CD4-positive, alpha-beta T cell treated with Interleukin-2 at 100 ng/mL for 4 hours (primary cell): ENCODE measurements at places on chromosomes 13 and 19.
A peak's percentile ranks its signal among the peaks of the same experiment; 100 is the strongest.

GRCh38 chr13:76725211-76725610, 161.0 kb downstream of the KCTD12 start:
- no peak for DNase-seq

GRCh38 chr13:110109910-110110309, 197.0 kb downstream of the COL4A1 start:
- DNase-seq, result no peak

GRCh38 chr13:100826441-100826840, 151.8 kb upstream of the TMTC4 start:
- DNase-seq, result no peak

DNA sequence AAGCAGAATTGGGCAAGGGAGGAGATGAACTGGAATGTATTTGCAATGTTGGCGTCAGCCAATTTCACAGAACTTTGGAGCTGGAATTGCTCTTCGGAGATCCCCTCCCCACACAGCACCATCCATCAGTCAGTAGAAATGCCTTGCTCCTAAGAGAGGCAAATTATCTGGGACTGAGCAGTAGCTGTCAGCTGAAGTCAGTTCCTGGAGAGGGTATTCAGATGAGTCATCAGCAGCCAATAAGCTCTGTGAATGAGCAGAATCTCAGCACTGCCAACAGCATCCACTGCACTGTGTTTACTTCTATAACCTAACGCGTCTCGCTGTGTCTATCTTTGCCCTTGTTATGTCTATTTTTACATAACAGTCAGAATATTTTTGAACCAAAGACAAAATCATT, 213.7 kb downstream of the SLITRK5 start:
- DNase-seq, result no peak

- no peak for DNase-seq
Observed at GRCh38 chr13:111876506-111876905, 190.4 kb upstream of the SOX1 start.

DNA sequence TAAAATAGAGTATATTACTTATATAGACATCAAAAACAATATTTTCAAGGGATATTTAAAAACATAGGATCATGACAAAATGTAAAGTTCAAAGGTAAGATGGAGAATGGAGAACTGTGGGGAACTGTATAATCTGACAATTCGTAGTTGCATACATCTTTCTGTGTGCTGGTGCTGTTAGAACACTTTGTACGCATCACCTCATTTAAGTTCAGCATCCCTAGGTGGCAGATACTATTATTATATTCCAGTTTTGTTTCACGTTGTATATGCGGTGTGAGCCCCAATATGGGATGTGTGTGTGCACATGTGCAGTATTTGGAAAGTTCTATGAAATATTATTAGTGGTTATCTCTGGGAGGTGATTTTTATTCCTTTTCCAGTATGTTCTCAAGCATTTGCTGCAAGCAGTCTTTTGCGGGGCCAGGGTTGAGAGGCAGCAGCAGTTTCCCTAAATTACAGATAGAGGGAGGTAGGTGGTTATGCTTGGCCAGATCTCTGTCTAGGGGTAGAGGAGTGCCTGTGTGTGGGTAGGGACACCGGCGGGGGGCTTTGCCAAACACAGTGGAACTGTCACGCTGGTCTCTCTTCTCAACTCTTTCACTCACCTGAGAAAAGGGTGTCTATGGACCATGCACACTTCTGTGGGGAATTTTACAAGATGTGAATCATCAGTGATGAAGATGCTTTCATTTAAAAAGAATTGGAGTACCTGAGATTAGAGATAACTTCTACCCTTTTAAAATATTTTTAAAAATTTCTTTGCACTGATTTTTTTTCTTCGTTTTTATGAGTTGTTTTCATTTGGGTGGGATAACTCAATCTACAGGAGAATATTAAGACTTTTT, 55.6 kb upstream of the ALOX5AP start:
- peak; percentile 48 for DNase-seq

DNA sequence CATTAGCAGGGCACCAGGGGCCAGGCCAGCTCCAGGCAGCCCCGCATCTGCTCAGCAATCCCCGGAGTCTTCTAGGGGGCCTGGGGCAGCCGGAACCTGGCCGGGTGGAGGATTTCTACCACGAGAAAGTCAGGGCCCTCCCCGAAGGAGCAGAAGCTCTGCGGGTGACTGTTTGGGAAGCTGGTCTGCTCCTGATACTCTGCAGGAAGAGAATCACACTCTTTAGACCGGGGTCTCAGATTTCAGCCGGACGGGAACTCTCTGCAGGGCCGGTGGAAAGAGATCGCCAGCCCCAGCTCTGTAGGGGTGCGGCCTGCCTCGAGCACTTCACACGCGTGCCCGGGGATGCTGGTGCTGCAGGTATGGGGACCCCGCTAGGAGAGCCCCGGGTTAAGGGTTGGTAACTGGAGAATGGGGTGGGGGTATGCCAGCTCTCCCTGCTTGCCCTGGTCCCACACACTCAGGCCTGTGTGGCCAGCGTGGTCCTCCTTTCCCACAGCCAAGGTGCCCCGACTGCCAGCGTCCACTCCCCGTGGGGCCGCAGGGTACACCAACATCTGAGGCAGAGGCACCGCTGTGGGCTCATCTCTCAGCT, 20.1 kb downstream of the RASA3 start:
- DNase-seq, result no peak

- no peak for DNase-seq
Observed at GRCh38 chr19:28920269-28921066, 292.5 kb downstream of the UQCRFS1 start.

DNA sequence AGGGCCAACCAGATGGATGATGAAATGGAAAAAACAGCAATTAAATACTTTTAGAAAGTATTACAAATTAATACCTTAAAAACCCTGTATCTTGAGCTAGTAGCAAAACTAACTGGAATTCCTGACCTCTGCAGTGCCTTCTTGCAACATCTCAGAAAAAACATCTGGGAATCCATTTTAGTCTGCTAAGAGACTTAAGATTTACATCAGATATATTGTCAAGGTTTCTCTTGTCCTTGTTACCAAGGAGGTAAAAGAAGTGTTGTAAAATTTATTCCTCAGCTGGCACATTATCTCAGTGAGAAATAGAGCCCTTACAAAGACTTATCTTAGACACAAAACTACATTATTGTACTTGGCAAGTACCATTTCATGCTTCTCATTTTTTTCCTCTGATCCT, 18.5 kb downstream of the KCNRG start:
- no peak for DNase-seq

DNA sequence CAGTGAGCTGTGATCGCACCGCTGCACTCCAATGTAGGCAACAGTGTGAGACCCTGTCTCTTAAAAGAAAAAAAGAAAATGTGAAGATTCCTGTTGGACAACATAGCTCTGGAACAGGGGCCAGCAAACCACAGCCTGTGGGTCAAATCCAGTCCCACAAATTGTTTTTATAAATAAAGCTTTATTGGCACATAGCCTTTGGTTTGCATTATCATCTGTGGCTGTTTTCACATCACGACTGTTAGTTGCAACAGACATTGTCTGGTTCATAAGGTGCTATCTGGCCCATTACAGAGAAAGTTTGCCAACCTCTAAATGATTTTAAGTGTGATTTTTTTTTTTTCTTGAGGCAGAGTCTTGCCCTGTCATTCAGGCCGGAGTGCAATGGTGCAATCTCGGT, 49.4 kb upstream of the USE1 start:
- DNase-seq, result no peak

DNA sequence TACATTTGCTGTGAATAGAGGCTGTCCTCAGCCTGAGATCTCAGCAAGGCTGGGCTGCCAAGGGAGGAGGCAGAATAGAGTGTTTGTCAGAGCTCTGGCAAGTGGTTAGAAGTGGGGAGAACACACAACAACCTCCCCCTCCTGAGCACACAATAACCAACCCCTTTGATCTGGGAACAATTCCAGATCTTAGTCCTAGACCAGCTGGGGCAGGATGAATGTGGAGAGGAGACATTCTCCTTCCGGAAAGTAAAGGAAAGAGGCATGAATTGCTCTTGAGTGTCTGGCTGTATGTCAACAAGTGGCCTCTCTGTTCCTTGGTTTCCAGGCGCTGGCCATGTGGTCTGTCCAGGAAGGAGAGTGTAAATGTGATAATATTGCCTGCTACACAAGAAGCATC, 114.9 kb upstream of the TMTC4 start:
- no peak for DNase-seq

GRCh38 chr13:109756778-109757177, 29.6 kb downstream of the IRS2 start:
- no peak for DNase-seq

GRCh38 chr19:58001895-58002369, 688 bp downstream of the ZNF606 start:
- no peak for DNase-seq

DNA sequence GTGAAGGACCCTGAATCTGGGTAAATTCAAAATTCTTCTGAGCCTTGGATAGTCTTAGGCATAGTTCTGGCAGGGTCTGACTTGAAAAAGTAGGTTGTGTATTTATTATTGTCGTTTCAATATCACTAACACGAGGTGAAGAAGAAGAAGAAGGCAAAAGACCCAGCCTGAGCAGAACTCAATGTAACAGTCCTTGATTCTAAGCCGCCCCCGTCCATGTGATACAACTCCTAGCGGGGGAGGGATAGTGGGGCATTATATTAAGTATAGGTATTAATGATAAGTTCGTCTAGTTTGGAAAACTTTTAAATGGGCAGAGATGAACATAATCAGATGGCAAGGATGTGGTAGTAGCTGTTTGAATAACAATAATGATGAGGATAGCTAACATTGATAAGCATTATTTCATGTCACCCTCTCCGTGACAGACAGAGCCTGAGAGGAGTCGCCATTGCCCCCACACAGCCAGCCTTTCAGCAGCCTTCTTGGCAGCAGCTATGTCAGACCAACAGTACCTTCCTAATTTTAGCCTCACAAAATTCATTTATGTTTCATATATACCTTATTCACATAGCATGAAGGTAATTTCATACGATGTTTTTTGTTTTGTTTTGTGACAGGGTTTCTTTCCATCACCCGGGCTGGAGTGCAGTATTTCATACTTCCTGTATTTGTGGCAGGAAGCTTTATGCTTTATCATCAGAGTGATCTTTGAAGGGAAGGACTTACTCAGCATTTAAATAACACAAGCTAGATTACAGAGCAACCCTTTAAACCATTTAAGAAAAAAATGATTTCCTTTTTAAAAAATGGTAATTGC, 64.4 kb upstream of the NPAS1 start:
- DNase-seq, result peak; percentile 71

- no peak for DNase-seq
Observed at GRCh38 chr13:49213997-49214916, 5.9 kb upstream of the MLNR start.

GRCh38 chr13:45413826-45414307, 4.3 kb downstream of the SLC25A30 start:
- DNase-seq, result no peak

- no peak for DNase-seq
Observed at GRCh38 chr19:39448271-39448670, 2.9 kb downstream of the SUPT5H start.

- DNase-seq, result no peak
Observed at GRCh38 chr19:7292950-7293761, 1.1 kb downstream of the INSR start.

DNA sequence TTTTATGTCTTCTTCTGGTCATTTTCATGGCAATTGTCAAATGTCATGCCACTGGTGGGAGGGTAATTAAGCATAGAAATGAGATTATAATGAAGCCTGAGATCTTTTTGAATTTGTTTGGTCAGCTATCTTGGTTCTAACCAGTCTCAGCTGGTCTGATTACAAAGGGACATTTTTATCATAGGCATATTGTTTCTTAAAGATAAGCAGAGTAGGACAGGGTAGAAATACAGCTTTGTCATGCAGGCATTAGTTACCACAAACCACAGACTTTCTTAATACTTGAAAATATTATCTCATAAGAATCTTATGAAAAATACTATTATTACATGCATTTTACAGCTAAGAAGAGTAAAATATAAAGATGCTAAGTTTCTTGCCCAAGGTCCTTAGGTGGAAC, 1761.5 kb downstream of the PCDH9 start:
- DNase-seq, result no peak

- DNase-seq, result no peak
Observed at GRCh38 chr19:6535558-6536137, 4.8 kb downstream of the TNFSF9 start.

- no peak for DNase-seq
Observed at GRCh38 chr13:110503037-110503901, 58.3 kb downstream of the RAB20 start.
